ENCODE measurements at places on chromosomes 5 and 9.
A peak's percentile ranks its signal among the peaks of the same experiment; 100 is the strongest.

DNA sequence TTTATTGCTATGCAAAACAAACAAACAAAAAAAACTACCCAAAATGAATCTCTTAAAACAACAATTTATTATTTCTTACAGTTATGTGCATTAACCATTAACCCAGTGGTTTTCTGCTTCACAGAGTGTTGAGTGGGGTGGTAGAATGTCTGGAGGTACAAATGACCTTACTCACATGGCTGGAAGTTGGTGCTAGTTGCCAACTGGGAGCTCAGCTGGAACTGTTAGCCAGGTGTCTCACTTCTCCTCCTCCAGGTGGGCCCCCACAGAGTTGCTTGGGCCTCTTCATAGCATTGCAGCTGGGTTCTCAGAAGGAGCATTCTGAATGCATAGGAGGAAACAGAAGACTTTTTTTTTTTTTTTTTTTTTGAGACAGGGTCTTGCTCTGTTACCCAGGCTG lies 10.5 kb upstream of the B4GALT1 start:
- DNase-seq = no peak

GRCh38 chr9:135328485-135329417 lies 150.8 kb upstream of the PPP1R26 start:
- DNase-seq = no peak

GRCh38 chr5:133363807-133364587 lies 248.3 kb downstream of the FSTL4 start:
- no peak for DNase-seq

DNA sequence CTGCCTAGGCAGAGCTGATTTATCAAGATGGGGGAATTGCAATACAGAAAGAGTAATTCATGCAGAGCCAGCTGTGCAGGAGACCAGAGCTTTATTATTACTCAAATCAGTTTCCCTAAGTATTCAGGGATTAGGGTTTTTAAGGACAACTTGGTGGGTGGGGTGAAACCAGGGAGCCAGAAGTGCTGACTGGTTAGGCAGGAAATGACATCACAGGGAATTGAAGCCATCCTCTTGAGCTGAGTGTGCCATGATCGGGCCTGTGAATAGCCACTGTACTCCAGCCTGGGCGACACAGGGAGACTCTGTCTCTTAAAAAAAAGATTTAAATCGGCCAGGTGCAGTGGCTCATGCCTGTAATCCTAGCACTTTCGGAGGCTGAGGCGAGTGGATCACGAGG lies 45.3 kb upstream of the CDK5RAP2 start:
- no peak for DNase-seq

DNA sequence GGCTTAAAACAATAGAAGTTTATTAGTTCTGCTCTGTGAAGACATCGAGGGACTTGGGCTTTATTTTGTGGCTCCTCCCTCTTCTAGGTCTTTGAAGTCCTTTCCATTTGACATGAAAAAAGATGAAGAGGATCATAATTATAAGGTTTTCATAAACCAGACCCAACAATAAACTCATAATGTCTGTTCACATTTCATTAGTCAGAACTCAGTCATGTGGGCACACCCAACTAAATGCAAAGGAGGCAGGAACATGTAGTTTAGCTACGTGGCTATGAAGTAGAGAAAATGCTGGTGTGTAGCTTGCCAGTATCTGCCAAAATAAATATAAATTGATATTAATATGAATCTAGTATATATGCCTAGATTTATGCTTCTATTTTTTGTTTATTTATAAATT lies 393.9 kb upstream of the C9orf72 start:
- no peak for DNase-seq

DNA sequence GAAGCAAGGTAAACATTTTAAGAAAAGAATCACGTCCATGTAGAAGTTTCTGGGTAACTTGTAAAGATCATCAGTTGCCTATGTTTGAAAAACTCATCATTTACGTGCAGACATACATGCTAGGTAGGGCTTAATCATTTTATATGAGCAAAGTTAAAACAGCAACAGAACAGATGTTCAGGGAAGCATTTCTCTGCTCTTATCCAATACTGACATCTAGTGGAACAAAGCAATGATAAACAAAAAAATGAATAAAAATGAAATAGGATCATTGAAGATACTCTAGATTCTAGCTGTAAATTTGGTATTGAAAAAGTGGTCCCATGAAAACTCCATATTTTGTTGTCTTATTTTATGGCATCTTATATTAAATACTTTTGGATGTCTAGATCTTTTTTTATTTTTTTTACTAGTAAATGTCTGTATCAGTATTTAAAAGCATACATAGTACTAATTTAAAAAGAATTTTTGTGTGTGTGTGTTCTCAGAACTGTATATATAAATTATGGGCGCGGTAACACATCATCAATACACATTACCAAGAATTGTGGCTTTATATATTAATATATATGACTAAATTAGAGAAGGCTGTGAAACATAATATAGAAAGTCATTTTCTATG lies 1050.2 kb downstream of the CDH12 start:
- no peak for DNase-seq

GRCh38 chr5:2172471-2172870 lies 289.7 kb upstream of the IRX4 start:
- no peak for DNase-seq

- DNase-seq = no peak
Measured at GRCh38 chr5:96716007-96716406, 53.8 kb downstream of the CAST start.

- no peak for DNase-seq
Measured at GRCh38 chr5:530001-530955, 6.0 kb upstream of the SLC9A3 start.

DNA sequence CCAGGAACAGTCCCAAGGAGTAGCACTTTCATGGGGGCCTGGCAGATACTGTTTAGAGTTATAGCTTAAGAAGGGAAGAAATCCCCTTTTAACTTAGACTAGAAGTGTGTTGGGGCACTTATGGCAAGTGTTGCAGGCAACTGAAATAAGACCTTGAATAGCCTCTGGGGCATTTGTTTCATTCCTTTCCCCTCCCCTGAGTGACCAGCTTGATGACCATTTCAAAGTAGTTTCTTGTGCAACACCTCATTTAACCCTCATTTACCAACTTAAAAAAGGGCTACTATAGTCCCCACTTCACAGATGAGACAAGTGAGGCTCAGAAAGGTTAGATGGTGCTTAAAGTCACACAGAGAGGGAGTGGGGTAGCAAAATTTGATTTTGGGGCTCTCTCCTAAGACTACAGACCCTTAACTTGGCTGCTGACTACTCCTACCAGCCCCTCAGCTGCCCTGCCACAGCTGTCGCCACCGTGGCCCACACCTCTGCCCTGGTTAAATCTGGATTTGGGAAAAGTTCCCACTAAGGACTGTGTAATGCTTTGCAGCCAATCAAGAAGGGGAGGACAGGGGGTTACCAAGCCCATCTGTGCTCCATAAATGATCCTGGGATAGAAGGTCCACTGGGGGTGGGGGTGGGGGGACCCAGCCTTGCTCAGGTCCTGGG lies 5.5 kb downstream of the PDLIM4 start:
- peak; percentile 8 for DNase-seq

DNA sequence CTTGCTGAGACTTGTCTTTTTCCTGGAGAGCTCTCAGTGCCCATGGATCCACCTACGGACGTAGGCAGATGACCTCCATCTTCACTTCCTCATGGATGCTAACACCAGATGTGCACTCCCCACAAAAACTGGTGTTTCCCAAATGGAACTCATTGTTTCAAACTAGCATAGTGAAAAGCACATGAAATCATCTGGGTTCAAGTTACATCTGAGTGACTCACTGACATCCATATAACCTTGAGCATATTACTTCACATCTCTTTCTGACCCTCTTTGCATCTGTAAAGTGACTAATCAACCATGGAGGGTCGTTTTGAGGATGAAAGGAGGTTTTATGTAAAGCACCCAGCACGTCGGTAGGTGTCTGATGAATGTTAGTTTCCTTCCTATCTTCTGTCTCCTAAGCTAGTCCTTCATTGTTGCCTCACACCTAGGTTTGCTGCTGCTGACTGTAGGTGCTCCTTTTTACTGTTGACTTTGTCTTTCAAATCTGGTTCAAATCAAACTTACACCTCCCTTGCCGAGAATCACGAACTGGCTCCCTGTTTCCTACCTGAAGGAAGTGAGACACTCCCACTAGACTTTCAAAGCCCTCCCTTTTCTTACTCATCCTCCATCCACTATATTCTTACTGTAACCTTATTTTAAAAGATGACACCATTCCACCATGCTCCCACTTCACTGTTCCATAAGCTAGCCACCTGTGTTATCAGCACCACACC lies 10.3 kb downstream of the OCLN start:
- DNase-seq = no peak

DNA sequence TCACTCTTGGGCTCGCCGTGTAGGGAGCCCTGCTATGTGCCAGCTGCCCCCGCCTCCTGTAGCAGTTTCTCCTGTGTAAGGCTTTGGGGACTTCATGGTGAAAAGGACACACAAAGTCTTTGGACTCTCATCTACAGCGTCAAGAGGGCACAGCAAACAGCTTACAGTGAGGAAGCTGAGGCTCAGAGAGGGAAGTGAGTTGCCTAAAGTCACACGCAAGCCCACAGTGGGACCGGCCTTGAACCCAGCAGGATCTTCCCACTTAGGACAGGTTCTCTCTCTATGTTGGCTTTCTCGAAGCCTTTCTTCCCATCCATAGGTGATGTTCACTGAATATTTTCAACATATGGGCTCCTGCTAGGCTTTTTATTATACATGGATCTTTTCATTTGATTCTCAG lies 9.8 kb upstream of the PRRX2 start:
- DNase-seq = no peak

DNA sequence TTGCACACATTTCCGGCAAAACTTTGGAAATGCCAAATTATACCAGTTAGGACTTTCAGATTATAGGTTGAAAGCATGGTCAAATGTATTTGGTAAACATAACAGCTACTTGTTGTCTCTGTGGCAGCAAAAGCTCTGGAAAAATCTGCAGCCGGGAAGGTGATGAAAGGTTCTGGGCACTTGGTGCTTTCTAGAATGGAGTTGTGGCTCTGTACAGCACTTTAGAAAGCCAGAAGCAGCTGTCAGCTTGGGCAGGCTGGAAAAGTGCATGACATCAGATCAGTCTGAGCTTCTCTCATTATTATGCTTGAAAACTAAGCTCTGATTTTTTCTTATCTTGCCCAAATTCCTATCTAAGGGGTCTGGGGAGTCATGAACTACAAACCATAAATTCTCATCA lies 118.6 kb upstream of the MAST4 start:
- no peak for DNase-seq

DNA sequence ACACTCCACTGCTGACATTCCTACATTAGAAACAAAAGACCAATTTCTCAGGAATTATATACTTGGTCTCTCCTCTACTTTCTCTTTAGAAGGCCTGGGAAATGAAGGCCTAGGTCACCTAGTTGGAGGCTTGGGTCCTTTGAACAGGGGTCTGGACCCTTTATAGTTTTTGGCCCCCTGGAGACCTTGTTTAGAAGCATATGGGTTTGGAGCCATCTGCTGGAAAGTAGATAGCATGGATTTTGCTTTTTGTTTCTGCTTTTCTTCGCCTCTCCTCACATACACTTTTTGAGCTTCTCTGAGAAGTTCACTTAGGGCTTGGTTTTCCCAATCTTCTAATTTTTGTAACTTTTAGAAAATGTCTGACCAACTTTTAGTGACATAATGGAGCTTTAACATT lies 67.1 kb upstream of the CDK20 start:
- DNase-seq = no peak

DNA sequence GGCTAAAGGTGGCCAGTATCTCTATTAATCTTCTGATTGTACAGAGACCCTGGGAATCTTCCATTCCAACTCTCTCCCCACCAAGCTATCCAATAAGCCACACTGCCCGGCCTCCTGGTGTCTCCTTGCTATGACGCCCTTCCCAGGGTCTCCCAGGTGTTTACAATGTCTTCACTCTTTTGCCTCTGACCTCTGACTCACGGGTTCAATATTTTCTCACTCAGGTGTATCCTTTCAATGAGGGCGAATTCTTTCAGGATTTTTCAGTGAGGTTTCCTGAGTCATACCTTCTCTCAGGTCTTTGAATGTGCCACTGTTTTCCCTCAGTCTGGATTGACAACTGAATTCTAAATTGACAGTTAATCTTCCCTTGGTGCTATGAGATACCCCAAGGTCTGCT lies 53.7 kb upstream of the IRX4 start:
- DNase-seq = no peak

DNA sequence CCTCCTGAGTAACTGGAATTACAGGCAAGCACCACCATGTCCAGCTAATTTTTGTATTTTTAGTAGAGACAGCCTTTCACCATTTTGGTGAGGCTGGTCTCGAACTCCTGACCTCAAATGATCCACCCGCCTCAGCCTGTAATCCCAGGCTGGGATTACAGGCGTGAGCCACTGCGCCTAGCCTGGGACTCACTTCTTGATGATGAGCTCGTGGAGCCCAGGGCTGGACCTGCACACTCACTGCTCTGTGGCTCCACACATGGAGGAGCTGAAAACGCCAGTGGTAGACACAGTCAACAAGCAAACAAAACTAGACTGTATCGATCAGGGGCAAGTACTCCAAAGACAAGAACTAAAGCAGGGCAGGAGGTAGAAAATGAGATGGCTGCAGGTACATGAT lies 59.8 kb upstream of the RPL26L1 start:
- DNase-seq = no peak

DNA sequence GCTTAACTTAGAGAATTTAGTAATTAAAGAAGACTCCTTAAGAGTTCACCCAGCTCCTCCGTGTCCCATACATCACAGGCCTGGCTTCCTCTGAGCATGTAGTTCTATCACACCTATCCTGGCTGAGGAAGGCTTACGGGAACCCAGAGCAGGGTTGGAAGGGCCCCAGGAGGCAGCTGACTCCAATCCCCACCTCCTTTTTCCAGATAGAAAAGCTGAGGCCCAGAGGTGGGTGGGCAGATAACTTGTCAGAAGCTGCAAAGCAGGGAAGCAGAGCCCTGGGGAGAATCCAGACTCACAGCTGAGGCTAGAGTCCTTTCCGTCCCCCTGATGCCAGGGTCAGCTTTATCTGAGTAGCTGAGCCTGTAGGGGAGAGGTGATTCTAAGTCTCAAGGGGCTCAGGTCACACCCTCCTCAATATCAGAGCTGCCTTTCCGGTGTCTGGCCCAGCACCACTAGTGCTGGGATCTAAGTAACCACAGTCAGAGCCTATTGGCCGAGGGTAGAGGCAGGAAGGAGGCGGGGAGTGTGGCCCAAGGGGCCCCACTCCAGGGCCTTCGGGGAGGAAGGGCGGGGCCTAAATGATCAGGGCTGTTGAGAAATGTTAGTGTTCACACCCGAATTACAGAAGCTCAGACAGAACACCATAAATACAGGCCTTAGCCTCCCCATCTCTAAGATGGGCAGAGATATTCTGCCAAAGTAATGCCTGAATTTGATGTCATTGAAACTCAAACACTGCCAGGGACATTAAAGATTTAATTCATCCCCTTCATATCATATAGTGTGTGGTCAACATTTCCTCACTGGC lies 9.9 kb downstream of the CCDC69 start:
- peak; percentile 86 for DNase-seq

DNA sequence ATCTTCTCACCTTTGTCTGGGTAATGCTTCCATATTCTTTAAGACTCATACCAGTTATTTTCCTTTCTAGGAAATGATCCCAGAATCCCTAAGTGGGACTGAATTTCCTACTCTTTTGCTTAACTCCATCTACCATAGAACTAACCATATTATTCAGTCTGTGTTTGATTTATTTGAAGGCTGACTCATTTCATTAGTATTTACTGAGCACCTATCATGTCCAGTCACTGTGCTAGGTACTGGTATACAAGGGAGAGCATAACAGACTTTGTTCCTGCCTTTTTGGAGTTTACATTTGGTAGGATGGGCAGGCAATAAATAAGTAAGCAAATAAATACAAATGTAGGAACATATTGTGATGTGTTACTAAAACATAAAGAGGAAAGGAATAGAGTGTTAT lies 4.3 kb downstream of the NPR2 start:
- no peak for DNase-seq

All from stimulated activated CD4-positive, alpha-beta T cell treated with anti-CD3 and anti-CD28 coated beads, Interleukin-2, amount 100 ng/mL, for 24 hours (primary cell).